ENCODE measurements at places on chromosomes 5 and 9.

- no peak for DNase-seq
Observed at GRCh38 chr5:132049093-132049492, 11.4 kb upstream of the IL3 start.

DNA sequence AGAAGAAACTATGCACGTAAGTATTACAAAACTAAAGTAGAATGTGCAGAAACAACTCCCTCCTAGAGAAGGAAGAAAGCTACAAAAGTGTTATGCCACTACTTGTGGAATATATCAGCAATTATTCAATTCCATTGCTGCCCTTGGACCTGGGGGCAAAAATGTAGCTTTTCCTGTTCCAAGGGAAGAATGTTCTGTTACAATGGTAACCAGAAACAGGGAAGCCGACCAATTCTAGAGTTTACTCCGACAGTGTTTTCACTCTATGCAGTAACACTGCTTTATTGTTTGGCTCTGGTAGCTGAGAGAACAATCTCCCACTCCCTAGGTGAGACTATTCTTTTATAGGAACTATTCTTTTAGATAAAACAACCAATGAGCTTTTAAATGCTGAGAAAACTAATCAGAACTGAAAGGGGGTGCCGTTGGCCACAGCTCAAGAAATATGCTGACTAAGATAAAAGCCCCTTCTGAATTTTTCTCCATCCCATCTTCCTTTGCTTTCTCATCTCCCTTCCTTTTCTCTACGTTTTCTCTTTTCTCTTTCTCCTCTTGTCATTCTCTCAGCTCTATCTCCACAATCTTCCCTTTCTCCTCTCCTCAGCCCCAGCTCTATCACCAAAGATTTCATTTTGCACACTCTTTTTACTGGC, 54.1 kb downstream of the SLC1A3 start:
- DNase-seq, result no peak

DNA sequence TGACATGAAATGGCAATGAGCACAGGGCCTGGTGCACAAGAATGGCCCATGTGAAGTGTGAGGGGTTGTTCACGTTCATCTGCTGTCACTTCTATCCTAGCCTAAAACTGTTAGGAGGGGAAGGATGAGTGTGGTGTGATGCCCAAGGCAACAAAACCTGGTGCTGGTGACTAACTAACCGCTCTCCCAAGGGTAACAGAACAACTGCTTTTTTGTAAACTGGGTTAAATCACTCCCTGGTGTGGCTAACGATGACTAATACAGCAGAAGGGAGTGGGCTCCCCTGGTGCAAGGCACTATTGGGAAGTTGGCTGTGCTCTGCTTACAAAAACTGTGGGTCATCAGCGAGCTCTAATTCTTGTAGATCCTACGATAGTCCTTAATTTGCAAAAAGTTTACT, 103.2 kb upstream of the VCAN start:
- DNase-seq, result no peak

DNA sequence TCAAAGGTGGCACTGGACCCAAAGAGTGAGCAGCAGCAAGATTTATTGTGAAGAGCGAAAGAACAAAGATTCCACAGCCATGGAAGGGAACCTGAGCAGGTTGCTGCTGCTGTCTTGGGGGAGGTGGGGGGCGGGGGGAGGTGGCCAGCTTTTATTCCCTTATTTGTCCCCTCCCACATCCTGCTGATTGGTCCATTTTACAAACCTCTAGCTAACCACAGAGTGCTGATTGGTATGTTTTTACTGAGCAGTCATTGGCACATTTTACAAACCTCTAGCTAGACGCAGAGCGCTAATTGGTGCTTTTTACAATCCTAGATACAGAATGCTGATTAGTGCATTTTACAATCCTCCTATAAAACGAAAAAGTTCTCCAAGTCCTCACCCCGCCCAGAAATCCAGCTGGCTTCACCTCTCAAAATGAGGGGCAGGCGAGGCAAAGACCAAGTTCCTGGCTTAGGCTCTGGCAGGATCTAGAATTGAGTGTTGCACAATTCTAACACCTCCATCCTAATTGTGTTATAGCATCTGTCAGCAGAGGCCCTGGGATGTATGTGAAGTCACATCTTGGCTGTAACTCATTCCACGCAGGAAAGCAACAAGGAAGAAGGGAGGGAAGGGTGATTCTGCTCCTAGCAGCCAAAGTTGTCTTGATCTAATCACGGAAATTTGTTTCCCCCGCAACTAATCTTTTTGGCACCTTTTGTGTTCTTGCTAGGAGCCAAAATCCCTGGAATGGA, 34.3 kb downstream of the ROR2 start:
- no peak for DNase-seq

DNA sequence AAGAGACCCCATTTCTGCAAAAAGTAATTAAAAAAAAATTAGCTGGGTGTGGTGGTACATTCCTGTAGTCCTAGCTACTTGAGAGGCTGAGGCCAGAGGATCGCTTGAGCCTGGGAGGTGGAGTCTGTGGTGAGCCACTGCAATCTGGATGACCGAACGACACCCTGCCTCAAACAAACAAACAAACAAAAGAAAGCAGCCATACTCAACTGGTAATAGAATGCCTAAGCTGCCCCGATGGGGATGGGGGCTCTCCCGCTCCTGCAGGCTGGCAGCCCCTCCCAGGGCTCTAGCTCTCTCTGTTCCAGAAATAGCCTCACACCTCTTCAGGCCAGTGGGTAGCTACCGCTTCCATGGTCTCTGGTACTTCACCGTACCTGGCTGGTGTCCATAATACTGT, 241.8 kb downstream of the FANCC start:
- no peak for DNase-seq

DNA sequence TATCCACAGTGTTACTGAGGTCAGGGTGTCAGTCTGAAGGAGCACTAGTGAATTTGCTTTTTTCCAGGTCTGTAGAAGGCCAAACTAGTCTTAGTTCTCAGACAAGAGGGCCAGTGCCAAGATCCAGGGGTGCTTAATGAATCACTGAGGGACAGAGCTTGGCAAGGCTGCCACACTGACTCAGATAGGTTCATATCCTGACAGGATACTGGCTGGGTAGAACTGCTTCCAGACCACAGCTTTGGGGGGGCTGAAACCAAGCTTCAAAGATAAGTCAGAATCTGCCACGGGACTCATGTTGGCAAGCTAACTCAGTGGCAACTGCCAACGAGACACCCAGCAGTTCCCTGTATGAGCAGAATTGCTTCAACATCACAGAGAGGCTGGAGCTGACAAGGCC, 1125.4 kb downstream of the EFNA5 start:
- DNase-seq, result no peak

DNA sequence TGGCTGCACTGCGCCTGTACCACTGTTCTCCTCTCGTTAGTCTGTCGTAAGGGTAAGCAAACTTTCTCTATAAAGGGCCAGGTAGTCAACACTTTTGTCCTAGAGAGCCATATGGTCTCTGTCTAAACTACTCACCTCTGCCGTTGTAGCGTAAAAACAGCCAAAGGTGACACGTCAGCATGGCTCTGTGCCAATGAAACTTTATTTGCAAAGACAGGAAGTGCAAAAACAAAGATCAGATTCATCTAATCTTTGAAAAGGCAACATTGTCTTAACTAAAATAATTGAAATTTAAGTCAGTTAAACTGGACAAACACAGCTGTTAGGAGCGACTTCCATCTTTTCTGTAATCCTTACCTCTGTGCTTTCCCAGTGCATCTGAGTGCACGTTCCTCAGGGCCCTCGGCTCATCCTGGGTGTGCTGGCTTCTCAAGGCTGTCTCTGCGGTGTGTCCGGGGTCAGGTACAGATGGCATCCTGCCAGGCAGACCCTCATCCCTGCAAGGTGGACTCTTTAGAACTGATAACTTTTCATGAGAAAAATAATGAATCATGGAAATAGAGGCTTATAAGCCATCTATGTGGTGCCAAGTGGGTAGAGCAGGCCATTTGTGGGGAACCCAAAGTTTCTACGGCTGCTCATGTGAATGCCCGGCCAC, 35.2 kb upstream of the IRX4 start:
- DNase-seq, result no peak

DNA sequence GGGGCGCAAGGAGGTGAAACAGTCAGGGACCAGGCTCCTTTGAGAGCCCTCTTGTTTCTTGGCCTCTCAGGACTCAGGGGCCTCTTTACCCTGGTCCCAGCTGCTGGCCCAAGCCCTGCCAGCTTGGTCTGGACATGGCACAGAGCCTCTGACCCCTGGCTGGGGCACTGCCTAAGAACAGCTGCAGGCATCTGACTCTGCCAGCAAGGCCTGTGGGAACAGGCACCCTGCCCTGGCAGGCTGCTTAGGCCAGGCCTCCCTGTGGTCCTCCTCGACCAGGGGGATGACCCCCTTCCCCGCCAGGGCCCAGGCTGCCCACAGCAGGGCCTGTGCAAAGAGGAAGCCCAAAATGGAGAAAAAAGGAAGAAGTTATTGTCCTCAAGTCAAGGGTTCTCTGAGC, 25.5 kb downstream of the OLFML2A start:
- DNase-seq, result no peak

DNA sequence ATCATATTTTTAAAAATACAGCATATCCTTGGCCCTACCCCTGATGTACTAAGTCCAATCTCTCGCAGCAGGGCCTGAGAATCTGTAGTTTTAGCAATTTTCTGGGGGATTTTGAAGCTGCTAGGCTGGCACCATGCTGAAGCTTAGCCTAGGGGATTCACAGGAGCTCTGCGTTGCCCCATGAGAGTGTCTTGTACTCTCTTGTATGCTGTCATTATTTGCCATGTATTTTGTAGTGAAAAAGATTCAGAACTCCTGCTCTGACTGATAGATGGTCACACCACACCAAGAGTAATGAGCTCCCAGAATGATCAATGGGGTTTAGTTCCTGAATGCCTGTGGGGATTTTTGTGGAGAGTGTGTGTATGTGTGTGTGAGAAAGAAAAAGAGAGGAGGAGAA, 20.7 kb upstream of the TRMT10B start:
- no peak for DNase-seq

DNA sequence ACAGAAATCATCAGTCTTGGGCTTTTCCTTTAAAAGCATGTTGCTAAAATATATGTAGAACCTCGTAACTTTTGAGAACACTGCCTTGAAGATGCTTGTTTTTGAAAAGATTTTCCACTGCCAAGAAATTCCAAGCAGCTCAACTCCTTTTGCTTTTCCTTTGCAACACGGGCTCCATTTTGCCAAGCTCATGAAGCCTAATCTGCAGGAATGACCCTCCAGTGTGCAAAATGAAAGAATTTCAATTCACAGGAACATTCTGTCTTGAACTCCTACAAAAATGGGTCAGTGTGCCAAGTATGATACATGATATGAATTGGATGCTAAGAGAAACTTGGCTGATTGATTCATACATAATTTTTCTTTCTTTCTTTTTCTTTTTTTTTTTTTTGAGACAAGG, 35.4 kb upstream of the ERCC6L2 start:
- no peak for DNase-seq

DNA sequence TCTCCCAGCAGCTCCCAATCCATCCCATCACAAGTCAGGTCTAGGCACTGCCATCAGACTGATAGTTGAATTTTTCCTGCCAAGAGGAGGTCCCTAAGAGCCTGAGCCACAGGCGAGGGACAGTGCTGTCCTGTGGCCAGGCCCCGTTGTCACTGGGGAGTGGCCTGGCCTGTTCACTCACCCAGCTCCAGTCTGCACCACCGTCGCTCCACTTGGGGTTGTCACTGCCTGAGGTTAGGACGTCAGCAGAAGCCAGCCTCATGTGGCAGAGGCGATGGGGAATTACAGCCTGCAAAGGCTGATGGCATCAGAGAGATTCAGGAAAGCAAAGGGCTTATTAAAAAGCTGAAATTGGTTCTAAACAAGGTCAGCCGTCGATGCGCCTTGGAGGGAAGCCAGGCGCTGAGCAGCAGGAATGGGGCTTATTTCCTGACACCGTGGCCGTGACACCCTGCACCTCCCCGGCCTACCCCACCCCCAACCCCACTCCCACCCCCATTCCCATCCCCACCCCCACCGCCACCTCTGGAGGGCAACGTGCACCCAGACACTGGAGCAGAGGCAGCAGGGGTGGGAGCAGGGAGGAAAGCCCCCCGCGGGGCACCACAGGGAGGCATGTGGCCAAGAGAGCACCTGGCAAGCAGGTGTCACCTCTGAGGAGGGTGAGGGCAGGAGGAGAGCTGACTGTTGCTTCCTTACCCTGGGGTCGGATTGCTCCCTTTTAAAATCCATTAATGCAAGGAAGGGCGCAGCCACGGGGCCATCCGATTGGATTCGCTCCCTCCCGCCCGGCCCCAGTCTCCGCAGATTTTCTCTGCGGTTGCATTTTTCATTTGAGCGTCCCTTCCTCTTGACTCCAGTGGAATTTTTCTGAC, 3.1 kb upstream of the DBH start:
- no peak for DNase-seq
